ENCODE measurements at places on chromosomes 1 and 21.
A peak's percentile ranks its signal among the peaks of the same experiment; 100 is the strongest.

GRCh38 chr1:82258887-82259286 lies 458.2 kb downstream of the ADGRL2 start:
- DNase-seq, result no peak

DNA sequence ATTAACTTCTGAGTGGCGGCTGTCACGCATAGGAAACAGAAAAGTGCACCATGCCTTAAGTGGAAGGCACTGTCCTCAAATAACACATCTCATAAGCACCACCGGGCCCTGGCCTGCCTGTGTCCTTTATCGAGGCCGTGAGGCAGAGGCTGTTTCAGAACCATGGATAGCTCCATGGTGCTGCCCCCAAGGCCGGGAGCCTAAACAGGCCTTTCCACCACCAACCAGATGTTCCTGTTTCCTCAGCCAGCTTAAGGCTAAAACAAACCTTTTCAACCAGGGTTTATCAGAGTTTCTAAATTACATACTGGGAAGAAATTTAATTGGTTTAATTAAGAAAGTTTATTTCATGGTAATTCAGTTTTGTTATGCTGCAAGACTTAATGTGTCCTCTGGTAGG lies 114.4 kb downstream of the DMRTA2 start:
- DNase-seq, result peak; percentile 72

DNA sequence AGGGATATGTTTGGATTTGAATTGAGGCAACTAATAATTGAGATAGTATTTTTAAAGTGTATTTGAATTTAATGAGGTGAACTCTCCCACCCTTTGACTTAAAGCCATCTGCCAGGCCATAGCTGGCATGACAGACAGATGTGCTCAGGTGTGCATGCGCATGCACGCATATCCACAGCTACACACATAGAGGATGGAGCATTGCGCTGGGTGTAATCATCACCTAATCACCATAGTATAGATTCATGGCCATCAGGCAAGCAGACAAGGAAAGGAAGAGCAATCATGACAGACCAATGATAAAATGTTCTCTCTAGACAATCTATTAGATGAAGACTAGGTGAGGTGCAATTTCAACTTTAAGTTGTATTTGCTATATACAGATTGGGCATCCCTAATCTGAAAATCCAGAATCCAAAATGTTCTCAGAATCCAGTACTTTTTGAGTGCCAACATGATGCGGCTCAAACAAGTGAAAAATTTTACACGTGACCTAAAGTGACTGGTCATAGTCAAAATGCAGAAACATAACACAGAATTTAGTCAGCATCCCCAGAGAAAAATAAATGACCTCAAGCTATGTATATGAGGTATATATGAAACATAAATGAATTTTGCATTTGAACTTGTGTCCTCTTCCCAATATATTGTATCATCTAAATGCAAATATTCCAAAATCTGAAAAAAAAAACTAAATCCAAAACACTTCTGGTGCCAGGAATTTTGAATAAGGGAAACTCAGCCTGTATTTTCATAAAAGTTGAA lies 70.1 kb downstream of the PTPRC start:
- DNase-seq, result no peak

- DNase-seq, result no peak
Measured at GRCh38 chr1:2604156-2604843, 17.7 kb downstream of the PRXL2B start.

DNA sequence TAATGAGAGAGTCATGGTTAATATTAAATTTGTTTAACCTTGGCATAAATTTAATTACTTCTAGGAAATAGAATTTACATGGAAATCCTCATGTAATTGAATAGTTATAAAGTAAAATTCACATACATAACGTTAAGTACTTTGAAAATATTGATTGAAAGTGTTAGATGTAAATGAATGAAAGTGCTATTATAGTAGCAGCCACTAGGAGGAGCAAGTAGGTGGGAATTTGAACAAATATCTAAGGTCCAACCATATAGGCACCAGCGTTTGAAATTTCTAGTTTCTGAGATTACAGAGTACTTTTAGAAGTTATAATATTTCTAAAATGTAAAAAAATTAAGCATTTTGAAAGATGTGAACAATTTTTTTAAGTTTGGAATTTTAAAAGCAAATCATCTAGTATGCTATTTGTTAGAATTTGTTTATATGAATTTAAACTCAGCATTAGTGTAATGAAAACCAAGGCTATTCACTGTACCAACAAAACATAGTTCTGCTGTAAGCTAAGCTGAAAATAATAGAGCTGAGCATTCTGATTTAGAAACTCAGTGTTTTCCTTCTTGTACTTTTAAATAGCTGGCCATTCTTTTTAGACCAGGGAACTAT lies 3.3 kb downstream of the B3GALT2 start:
- peak; percentile 47 for DNase-seq

DNA sequence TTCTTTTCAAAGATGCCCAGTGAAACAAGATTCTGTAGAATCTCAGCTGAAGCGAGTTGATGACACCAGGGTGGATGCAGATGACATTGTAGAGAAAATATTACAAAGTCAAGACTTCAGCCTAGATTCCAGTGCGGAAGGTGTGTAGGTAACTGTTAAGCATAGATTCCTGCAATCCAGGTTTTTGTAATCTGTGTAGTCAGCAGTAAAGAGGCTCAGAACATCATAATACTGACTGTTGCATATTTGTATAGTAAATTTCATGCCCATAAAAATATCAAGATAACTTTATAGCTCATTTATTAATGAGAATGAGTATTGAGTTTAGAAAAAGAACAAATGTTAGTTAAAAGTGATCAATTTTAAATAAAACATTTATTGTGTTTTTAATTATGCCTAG lies 32.2 kb downstream of the HENMT1 start:
- no peak for DNase-seq

- no peak for DNase-seq
Measured at GRCh38 chr1:7555391-7556185, 215.5 kb upstream of the VAMP3 start.

DNA sequence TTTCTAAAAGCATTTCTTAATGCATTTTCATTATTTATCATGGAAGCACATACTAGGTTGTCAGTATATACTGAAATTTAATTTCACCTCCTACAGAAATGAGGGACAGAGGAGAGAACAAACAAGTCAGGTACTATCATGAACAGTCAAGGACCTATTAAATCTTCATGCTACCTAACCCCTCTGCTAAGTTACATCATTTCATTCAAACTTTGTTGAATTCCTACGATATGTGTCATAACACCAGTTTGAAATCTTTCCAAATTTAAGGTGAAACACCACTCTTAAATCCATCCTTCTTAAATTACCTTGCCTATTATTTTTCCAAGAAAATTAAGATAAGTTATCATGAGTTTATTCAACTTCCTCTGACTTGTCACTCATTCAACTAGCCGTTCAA lies 78.9 kb downstream of the DENND1B start:
- no peak for DNase-seq

GRCh38 chr1:162977944-162978568 lies 91.1 kb upstream of the RGS4 start:
- no peak for DNase-seq

- DNase-seq, result no peak
Measured at GRCh38 chr1:115545791-115546733, 95.7 kb upstream of the VANGL1 start.

GRCh38 chr1:206482611-206483010 lies 12.3 kb downstream of the IKBKE start:
- DNase-seq, result no peak

- no peak for DNase-seq
Measured at GRCh38 chr1:183685112-183685713, 32.1 kb upstream of the APOBEC4 start.

DNA sequence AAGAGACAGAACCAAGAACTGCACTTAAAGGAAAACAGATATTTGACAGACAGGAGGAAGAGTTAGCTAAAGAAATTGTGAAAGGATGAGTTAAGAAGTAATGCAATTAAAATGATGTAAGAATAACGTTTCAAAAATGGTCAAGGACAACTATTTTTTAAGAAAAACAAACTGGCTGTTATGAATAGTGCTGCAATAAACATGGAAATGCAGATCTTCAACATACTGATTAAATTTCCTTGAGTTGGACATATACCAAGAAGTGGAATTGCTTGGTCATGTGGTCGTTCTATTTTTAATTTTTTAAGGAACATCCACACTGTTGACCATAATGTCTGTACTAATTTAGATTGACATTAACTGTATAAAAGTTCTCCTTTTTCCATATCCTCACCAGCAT lies 23.1 kb upstream of the PHTF1 start:
- no peak for DNase-seq

DNA sequence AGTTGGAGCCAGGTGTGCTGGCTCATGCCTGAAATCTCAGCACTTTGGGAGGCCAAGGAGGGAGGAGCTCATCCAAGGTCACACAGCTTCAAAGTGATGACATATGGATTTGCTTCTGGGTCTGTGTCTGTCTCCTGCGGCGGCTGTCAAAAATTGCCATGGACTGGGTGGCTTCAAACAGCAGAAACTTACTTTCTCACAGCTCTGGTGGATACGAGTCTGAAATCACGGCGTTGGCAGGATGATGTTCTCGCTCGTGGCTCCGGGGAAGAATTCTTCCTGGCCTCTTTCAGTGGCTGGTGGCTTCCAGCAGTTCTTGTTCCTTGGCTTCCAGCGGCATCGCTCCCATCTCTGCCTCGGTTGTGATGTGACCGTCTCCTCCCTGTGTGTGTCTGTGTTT lies 314.8 kb upstream of the C1orf174 start:
- no peak for DNase-seq

DNA sequence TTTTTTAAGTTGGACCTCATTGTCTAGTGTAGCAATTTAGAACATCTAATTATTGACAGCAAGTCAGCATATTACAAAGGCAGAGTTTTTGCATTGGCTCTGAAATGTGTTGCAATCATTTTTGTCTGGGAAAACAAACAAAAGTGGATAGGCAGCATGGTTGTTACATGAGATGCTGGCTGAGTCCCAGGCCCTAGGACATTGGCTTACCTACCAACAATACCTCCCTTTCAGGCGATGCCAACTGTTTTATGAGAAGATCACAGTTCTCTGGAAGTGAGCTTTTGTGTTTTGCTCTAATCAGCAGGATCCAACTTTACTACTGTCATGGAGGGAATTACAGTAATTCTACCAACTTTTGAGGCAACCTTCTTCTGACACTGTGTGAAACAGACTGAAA lies 71.5 kb upstream of the CXADR start:
- DNase-seq, result no peak

- DNase-seq, result no peak
Measured at GRCh38 chr1:175137369-175137768, 55.2 kb downstream of the KIAA0040 start.

DNA sequence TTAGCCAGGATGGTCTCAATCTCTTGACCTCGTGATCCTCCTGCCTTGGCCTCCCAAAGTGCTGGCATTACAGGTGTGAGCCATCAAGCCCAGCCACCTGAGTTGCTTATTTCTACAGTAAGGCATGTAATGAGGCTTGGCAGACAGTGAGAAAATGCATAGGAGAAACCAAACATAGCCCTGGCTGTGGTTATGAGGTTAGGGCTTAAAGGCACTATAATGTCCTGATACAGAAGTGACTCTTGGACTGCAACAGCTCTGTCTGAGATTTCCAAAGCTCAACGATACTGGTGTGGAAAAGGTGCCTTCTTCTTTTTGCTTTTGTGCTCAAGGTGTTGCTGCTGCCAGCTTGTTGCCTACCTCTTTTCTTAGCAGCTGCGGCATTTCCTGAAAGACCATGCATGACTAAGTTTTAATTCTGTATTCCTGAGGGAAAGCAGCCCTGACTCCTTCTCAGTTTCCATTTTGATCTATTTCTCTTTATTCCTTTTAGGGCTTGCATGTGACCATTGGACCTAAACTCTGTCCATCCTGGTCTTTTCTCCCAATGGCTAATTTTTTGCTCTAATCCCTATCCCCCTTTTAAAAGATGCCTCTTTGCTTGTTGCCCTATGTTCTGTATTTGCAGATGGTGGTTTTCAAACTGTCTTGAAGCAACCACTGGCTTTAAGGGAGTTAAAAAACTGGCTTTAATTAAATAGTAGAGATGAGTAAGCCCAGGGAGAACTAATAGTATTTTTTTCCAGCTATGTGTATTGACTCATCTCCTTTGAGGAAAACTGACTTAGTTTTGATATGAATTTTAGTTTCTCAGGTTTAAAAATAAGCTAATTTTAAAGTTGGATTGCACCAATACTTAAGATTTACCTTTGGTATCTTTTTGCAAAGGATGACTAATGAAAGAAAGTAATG lies 70.3 kb downstream of the KIF1B start:
- DNase-seq, result no peak

GRCh38 chr21:36628106-36628505 lies 70.8 kb upstream of the SIM2 start:
- no peak for DNase-seq

DNA sequence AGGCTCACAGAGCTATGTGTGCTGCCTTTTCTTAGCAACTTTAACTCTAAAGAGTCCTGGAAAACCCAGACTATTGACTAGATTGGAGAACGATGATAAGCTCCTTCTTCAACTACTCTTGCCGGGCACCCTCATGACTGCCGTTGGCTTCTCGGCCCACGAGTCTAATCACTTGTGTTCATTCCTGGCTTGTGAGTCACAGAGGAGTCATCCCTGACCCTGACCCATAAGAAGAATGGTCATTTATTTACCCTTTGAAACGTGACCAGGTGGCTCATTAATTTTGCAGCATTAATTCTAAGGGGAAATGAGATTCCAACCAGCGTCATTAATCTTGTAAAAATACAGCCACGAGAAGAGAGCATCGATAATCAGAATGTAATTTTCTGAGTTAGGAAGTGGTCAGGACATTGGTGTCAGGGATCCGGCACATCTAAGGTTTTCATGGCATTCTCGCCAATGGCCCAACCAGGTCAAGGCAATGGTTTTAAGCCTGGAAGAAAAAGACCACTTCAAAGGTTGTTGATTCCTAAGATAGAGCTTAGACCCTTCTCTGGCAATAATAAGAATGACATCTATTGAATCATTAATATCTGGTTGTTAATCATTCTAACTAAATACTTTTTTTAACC lies 183.6 kb upstream of the RUNX1 start:
- no peak for DNase-seq

GRCh38 chr1:48844187-48844586 lies 67.5 kb upstream of the BEND5 start:
- DNase-seq, result no peak

GRCh38 chr1:201020721-201021629 lies 2.5 kb downstream of the KIF21B start:
- DNase-seq, result no peak

DNA sequence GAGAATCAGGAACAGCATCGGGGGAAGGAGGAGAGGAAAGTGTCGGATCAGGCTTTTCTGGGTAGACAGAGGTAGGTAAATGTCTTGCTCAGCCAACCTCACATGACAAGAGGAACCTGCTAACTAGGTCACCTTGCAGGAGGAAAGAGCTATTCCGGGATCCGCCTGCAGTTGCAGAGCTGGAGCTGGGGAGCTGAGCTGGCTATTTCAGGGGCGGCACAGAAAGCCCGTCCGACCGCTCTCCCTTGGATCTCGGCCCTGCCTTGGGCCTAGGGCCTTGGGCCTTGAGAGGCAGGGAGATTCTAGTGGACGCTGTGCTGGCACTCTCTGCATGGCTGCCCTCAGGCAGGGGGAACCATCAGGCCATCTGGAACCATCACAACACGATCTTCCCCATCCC lies 56.5 kb upstream of the CTPS1 start:
- no peak for DNase-seq

DNA sequence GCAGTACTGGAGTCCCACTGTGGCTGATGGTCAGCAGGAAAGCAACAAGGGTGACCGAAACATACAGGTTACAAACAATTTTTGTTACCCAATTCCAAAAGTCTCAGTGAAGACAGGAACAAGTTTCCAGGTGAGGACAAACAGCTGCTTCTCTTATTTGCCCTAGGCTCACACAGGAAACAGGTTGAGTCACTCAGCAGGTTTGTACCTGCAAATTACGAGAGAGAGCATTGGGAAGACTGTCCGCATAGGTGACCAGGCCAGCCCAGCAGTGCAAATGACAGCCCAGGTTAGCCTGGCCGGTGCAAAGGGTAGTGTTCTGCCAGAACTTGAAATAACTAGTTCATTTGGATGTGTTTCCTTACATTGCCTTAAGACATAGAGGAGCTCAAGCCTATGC lies 40.0 kb upstream of the DSCAM start:
- DNase-seq, result no peak
